ENCODE measurements at places on chromosomes 7 and 10. TPM values are rescaled to one million over a fixed set of nuclear protein-coding genes. Genes with fewer than 3 reads are reported as not detected.

GRCh38 chr10:91313-91712 is 42.2 kb upstream of the TUBB8 start:
- no peak for DNase-seq

Gene METTL27
- 1.8 TPM for polyA plus RNA-seq

DNA sequence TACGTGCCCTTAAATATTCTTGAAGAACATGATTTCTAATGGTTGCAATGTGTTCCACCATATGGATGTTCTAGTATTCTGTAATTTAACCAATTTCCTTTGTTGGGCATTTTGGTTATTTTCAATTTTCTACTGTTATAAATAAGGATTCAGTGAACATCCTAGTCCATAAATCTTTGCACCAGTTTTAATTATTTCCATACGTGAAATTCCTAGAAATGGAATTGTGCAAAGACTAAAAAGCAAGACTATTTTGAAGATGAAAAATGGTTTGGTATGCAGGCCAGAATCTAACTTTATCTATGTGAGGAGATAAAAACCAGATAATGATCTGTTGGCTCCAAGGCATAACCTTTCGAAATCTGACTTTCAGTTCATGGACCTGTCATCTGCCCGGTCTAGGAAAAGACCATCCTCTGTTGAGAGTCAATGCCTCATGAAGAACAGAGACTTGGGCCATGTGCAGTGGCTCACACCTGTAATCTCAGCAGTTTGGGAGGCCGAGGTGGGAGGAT is 633.2 kb upstream of the NRP1 start:
- no peak for DNase-seq

GRCh38 chr7:6228361-6229229 is 43.8 kb downstream of the CYTH3 start:
- DNase-seq: peak; percentile 82

DNA sequence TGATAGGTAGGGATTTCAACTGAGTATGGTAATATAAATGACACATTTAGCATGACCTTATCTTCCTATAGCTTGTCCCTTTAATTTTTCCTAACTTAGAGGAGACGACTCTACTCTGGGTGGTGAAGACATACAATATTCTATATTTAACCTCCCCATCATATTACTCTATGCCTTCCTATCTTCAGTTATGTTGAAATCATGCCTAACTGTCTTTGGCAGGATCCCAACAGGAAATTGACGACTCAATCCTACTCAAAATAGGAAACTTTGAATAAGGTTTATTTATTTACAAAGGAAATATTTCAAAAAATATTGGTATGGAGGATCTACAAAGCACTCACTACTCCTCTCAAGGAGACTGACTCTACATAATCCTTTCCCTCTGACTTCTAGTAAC is 24.1 kb upstream of the SEMA3A start:
- no peak for DNase-seq

GRCh38 chr7:112791465-112792168 is 1.4 kb upstream of the TMEM168 start:
- DNase-seq: no peak

DNA sequence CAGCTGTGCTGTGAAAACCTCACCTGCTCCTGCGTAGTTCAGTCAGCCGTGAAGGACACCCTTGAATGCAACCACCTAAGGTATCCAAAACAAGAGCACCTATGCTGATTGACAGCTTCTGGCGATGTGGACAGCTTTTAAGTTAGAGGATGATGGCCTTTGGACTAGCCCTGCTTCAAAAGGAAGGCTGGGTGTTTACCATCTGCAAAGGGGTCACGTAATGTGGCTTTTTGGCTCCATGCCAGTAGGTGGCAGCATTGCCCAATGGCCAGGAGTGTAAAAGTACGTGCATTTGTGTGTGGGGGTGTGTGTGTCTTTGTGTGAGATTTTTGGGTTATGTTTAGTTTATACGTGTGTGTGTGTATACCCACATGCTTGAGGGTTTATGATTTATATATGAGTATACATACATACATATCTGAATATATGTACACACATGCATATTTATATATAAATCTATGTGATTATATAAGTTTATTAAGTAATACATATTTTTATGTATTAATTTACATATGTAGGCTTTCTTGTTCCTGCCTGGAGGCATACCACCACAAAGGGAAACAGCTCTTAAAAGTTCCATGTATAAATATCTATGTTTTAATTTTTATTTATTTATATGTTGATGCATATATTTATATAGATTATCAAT is 236.3 kb upstream of the ANKRD30A start:
- DNase-seq: peak; percentile 36

Gene AOAH
- 3.4 TPM for polyA plus RNA-seq

DNA sequence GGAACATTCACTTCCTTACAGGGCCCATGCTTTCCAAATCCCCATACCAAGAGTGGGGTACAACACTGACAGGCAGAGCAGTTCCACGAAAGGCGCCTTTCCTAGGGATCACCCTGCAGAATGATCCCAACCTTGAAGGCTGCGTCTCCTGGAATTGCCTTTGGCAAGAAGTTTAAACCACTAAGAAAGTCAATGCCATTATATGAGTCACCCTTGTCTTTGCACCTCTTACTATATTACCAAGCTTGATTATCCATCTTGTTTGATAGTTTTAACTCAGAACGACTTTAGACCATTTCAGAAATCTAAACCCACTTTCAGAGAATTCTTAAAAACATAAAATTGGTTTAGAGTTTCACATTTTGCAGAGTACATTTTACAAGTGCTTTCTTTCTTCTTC is 282.1 kb downstream of the ARHGAP12 start:
- DNase-seq: no peak

- DNase-seq: no peak
These were observed 1.6 kb downstream of the VAX1 start for GRCh38 chr10:117136391-117136975.

DNA sequence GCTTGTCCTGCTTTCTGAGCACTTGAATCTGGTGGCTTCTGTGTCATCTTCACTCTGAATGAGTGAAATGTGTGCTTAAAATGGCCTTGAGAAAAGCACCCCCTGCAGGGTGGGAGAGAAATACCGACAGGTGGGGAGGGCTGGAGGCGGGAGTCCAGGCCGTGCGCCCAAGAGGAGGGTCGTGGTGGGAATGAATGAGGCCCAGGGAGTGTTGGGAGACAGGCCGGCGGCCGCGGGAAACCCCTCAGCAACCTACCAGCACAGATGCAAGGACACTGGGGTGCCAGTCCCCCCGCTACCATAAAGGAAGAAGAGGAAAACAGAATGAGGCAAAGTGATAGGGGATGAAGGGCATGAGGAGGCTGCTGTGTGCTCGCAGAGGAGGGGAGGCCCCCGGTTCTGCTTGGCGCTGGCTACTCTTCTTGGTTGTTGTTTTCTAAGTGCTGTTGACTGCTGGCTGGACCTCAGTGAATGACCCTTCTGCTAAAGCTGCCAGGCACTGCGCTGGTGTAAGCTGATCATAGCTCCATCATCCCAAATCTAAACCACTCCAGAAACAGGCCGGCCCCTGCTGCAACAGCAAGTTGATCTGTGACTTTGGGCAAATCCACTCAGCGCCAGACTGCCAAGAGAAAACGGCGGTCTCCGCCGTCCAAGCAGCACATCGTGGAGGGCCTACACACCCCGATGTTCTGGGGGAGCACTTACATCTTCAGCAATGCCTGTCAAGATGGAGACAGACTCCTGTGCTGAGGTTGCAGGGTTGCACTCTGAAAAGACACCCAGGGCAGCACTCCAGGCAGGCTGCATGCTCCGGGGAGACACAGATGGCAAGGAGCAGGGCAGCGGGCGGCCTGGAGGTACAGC is 378.5 kb downstream of the DNAJB6 start:
- DNase-seq: no peak

GRCh38 chr7:113370910-113371309 is 252.6 kb upstream of the SMIM30 start:
- no peak for DNase-seq

- no peak for DNase-seq
These were observed 35.7 kb upstream of the RHOBTB1 start for GRCh38 chr10:60979667-60980104.

Gene SLC18A3
- polyA plus RNA-seq: not detected

DNA sequence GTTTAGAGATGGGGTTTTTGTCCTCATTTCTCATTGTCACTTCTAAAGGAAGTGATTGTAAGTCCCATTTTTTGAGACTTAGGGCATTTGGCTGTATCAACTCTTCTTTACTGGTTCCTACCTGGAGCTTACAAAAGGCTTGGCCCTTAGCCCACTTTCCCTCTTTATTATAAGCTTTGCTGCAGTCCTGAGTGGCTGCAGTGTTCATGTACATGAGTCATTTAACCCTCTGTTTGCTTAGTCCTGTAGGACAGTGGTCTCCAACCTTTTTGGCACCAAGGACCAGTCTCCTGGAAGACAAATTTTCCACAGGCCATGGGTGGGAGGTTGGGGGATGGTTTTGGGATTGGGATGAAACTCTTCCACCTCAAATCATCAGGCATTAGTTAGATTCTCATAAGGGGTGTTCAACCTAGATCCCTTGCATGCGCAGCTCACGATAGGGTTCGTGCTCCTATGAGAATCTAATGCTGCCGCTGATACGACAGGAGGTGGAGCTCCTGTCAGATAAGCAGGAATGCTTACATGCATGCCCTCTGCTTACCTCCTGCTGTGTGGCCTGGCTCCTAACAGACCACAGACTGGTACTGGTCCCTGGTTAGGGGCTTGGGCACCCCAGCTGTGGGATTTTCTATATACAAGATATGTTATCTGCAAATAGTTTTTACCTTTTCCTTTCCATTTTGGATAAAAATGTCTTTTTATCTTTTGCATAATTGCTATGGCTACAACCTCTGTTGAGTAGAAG is 99.7 kb downstream of the CCSER2 start:
- no peak for DNase-seq

- no peak for DNase-seq
These were observed 25.9 kb downstream of the HSPB1 start for GRCh38 chr7:76328389-76328788.

Gene FFAR4
- not detected for polyA plus RNA-seq

- DNase-seq: no peak
These were observed 4.0 kb downstream of the PON2 start for GRCh38 chr7:95430864-95431263.

Gene ALOX5
- polyA plus RNA-seq: 3.8 TPM

DNA sequence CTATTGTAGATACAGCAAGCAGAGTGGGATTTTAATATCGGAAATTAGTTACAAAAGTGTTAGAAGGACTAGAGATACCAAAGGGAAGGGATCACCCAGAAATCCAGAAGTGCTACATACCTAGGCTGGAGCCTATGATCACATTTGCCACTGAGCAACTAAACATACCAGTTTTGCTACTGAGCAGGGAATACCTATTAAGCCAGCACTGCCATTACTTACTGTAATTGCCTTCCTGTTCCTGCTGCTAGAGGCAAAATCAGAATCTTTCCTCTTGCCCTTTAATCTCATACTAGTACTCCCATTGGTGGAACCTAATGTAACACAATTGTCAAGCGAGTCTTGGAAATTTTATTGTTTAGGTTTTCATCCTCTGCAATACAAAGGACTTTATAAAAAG is 121.7 kb downstream of the ATRNL1 start:
- no peak for DNase-seq

- DNase-seq: no peak
These were observed 798.0 kb upstream of the AUTS2 start for GRCh38 chr7:68800316-68800715.

DNA sequence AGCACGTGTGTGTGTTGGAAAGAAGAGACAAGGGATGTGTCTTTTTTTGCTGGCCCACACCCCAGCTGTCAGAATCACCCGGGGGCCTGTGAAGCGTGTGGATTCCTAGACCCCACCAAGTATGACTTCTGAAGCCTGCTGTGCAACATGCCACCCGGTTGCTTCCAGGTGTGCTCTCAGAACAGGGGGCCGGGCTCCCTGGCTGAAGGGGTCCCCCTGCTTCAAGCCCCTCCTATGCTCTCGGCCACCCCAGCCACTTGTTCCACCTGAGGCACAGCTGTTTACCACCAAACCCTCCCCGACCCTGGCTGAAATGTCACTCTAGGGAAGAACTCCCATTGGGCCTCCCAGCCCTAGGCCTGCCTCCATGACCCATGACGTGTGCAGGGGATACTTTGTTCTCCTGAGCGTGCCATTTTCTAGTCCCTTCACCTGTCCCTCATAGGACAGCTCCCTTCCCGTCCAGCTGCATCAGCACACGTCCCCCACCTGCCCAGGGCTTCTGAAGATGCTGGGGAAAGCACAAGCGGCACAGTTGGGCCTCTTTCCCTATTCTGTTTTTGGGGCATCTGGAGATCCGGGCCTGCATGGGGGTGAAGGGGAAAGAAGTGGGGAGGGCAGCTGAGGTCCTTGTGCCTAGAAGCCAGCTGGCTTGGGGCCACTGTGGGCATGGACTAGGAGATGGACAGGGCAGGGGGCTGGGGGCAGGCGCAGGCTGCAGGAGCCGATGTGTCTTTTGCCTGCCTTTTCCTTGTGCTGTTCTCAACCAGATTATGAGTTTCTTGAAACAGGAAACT is 33.3 kb downstream of the CRHR2 start:
- DNase-seq: no peak

Gene CHAT
- polyA plus RNA-seq: not detected

GRCh38 chr7:45506059-45506458 is 68.1 kb upstream of the ADCY1 start:
- no peak for DNase-seq

Data from left renal pelvis (tissue), 4 donors.